Heart right ventricle (tissue), 16 donors: ENCODE measurements at places on chromosomes 4 and X. TPM values are rescaled to one million over a fixed set of nuclear protein-coding genes. Genes with fewer than 3 reads are reported as not detected.

DNA sequence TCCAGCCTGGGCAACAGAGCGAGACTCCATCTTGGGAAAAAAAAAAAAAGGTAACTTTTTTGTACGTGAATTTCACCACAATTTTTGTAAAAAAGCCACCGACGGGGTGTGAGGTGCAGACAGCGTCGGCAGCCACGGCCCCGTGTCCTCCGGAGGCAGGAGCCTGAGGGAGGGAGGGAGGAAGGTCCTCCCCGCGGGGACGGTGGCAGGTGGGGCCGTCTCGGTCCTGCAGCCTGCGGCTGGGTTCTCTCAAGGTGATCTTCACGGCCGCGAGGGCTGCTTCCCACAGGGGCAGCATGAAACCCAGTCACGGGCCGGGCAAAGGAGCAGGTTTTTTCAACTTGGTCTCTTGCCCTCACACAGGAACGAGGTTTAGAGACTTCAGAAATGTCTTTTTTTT, 14.0 kb downstream of the PLCXD1 start:
- DNase-seq: no peak

DNA sequence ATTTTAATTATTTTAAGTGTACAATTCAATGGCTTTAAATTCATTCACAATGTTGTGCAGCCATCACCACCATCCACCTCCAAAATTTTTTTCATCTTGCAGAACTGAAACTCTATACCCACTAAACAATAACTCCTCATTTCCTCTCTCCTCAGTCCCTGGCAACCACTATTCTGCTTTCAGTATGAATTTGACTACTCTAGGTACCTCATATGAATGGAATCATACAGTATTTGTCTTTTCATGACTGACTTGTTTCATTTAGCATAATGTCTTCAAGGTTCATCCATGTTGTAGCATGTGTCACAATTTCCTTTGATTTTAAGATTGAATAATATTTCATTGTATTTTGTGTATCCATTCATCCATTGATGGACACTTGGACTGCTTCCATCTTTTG, 46.9 kb downstream of the KIF4A start:
- DNase-seq: no peak

INPP4B gene
- 71.6 TPM for total RNA-seq

TLL1 gene
- total RNA-seq: 0.53 TPM
